ENCODE measurements at places on chromosomes 4 and X.

- DNase-seq = no peak
Measured at GRCh38 chr4:78599147-78599546, 47.6 kb downstream of the ANXA3 start.

- DNase-seq = no peak
Measured at GRCh38 chrX:129613596-129613995, 41.2 kb downstream of the APLN start.

- DNase-seq = no peak
Measured at GRCh38 chrX:17036171-17036961, 89.9 kb downstream of the REPS2 start.

- no peak for DNase-seq
Measured at GRCh38 chrX:122004127-122004526, 956.7 kb downstream of the GLUD2 start.

- no peak for DNase-seq
Measured at GRCh38 chrX:40625294-40625693, 2.1 kb downstream of the MPC1L start.

GRCh38 chrX:25043192-25043591, 27.4 kb upstream of the ARX start:
- no peak for DNase-seq

DNA sequence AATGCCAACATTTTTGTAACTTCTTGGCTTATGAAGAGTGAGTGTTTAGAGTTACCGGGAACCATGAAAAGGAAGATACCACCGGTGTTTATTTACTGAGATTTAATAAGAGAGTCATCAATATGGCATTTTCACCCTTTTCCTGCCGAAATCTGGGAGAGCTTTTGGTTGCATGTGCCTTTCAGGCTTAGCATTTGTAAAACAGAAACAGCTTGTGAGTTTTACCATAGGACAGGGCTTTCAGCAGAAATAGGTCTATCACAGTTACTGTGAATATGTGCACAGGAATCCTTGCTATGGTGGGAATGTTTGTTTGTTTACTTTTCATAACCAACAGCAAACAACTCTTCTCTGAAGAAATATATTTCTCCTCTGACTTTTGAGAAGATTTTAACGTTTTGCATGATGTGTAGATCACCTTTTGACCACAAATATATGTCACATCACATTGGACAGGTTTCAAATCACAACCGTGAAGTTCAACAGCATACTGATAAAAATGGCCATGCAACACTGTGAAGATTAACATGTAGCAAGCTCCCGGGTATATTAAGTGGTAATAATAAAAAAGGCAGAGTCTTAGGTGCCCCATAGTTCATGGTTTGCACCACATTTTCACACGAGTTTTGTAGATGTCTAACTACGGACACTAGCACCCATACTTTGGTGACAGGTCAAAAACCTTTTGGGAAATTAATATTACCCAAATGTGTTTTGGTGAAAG, 21.3 kb downstream of the ARHGAP24 start:
- DNase-seq = no peak

GRCh38 chr4:3745886-3746656, 20.1 kb upstream of the ADRA2C start:
- DNase-seq = peak; percentile 31

DNA sequence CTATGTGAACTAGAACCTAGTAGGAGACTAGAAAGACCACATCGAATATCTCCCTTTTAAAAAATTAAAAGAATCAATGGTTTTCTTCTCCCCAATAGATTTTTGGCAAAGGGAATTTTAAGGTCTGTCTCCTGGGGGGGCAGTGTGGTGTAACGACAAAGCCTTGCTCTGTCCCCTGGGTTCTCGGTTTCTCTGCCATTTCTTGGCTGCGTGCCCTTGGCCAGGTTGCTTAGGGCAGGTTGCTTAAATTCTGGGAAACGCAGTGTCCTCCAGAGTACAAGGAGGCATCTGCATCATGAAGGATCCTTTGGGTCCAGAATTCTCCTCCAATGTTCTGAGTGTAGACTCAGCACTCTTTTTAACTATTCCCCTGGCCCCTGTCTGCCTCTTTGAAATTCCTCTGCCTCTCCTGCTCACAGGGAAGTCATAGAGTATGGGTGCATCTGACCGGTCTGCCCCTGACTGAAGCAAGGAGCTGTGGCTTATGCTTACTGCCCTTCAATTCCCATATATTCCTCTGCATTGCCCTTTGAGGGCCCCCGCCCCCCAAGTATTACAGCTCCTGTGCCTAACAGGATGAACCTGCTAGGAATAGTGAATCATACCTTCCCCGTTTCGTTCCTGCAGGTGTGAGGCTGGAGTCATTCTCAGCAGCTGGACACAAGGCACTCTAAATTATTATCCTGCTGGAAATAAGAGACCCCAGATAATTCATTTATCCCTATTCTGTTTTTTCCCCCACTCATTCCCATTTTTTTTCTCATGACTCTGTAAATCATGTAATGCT, 2.2 kb downstream of the KIT start:
- no peak for DNase-seq

- no peak for DNase-seq
Measured at GRCh38 chr4:117084866-117085701, at the start of gene TRAM1L1. Gene TRAM1L1, minus strand, starts transcription at chr4:117085576. Its CDS starts 183 bp downstream, at chr4:117085393.

DNA sequence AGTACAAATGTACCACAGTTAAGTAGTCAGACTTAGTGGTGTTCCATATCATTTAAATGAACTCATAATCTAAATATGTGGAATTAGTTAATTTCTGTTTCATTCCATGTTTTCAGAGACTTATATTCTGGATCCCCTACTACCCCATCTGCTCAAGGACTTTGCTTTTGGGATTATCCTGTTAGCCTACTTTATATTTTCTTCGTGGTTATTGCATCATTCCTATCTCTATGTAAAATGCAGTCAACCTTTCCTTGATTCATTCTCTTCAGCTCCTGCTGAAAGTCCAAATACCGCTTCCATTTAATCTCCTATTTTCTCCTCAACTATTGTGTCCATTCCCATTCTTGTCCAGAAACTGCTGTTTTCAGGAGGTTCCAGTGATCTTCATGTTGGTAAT, 25.1 kb downstream of the SLC30A9 start:
- no peak for DNase-seq

DNA sequence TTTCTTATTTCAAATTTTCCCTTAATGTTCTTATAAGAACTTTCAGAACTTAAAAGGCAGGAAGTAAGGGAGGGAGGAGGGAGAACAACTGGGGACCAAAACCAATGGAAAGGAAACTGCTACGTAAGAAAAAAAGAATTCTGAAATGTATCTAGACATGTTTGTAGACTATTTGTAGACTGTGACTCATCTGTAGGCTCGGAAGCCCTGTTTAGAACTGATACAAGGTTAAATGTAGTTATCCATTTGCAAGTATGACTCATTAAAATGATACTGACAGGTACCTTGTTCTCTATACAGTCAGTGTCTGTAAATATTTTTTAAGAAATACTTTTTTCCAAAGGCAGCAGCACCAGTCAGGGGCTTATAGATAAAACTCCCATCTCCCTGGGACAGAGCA, 202.0 kb downstream of the DHX15 start:
- peak; percentile 76 for DNase-seq

DNA sequence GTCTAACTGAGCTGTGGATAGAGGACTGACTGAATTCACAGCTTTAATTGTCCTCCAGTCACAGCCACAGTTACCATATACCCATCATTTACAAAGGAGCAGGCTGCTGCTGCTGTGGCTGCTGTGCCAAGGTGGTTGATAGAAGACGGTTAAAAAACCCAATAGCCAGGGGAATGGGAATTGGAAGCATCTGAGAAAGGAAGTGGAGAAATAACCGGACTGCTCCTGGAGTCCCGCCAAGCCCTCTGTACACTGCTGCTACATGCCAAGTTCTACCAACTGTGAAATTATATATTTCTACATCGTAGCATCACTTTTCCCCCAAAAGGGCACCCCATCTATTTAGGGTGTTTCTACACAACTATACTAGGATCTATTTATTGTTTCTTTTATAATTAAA, 279.7 kb upstream of the ARX start:
- DNase-seq = no peak

GRCh38 chr4:128856246-128856645, 46.7 kb downstream of the JADE1 start:
- no peak for DNase-seq

DNA sequence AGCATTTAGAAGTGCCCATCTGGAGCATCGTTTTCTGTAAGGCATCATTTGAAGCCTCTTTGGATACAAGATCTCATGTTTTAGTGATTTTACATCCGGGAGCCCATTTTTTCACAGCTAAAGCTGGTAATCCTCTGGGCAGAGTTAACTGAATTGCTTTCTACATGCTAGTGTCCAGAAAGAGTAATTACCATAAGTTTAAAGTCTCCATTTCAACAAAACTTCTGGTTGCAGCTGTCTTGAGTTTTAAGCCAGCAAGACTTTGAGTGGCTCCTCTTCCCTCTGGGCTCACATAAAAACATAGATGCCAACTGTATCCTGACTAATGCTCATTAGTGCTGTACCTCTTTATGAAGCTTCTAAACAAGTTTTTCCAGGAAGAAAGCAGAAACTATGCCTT, 65.4 kb downstream of the GPRIN3 start:
- no peak for DNase-seq

- no peak for DNase-seq
Measured at GRCh38 chrX:115972717-115973116, 197.8 kb upstream of the AGTR2 start.

- no peak for DNase-seq
Measured at GRCh38 chrX:39012621-39013111, 211.4 kb downstream of the MID1IP1 start.

GRCh38 chrX:103464774-103465117, 54.5 kb downstream of the RAB40A start:
- peak; percentile 81 for DNase-seq

GRCh38 chrX:10579112-10580011, 41.0 kb downstream of the MID1 start:
- no peak for DNase-seq

DNA sequence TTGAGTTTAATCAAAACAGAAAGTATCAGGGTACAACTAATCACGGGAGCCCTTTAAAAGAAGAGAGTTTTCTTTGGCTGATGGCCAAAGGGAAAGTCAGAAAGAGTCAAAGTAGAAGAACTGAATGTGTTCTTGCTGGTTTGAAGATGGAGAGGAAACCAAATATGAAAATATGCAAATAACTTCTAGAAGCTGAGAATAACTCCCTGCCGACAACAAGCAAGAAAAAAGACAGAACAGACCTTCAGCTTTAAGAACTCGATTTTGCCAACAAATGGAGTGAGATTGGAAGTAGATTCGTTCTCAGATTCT, 903.8 kb downstream of the STIM2 start:
- peak; percentile 60 for DNase-seq

GRCh38 chr4:2930758-2931511, 32.3 kb downstream of the NOP14 start:
- no peak for DNase-seq

GRCh38 chr4:3572363-3572762, 40.1 kb upstream of the LRPAP1 start:
- no peak for DNase-seq

- DNase-seq = no peak
Measured at GRCh38 chr4:170741856-170742255, 652.1 kb upstream of the AADAT start.

GRCh38 chrX:134806707-134807038, 148.4 kb upstream of the PLAC1 start:
- DNase-seq = no peak
